ENCODE measurements at places on chromosomes 3 and 15.

- DNase-seq = no peak
These were observed 119.4 kb upstream of the PRR20G start for GRCh38 chr3:127407026-127407939.

- no peak for DNase-seq
These were observed 5.3 kb upstream of the TTLL13 start for GRCh38 chr15:90243943-90244639.

DNA sequence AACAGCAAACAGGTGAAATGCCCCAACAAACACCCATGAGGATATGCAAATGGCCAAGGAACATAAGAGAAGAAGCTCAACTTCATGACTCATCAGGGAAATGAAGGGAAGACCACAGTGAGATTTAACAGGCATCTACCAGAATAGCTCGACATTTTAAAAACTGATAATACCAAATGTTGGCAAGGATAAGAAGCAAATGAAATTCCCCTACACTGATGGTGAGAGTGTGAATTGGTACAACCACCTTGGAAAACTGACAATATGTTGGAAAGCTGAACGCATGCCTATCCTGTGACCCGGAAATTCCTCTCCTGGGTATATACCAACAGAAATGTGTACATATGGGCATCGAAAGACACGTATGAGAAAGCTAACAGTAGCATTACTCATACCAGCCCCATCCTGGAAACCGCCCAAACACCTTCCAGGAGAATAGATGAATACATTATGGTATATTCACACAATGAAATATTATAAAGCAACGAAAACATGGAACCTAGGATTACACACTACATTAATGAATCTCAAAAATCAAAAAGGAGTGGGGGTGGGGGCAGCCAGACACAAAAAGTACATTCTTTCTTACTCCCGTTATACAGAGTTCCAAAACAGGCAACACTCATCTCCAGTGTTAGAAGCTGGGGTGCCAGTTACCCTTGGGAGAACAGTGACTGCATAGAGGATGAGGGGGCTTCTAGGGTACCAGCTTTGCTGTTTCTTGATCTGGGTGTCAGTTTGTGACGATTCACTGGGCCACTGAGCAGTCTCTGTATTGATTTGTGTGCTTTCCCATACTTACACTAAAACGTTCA lies 16.9 kb downstream of the RFTN1 start:
- DNase-seq = no peak

GRCh38 chr3:43073116-43073835 lies 32.6 kb downstream of the POMGNT2 start:
- no peak for DNase-seq

GRCh38 chr15:31259562-31260252 lies 66.9 kb upstream of the KLF13 start:
- DNase-seq = no peak

- no peak for DNase-seq
These were observed 5.6 kb downstream of the RBP1 start for GRCh38 chr3:139533781-139534454.

- DNase-seq = no peak
These were observed 740 bp upstream of the NSMCE3 start for GRCh38 chr15:29270169-29270955.

GRCh38 chr3:150349314-150350097 lies 58.6 kb upstream of the TSC22D2 start:
- DNase-seq = no peak

- DNase-seq = no peak
These were observed 104.8 kb downstream of the COL6A6 start for GRCh38 chr3:130621824-130622223.

DNA sequence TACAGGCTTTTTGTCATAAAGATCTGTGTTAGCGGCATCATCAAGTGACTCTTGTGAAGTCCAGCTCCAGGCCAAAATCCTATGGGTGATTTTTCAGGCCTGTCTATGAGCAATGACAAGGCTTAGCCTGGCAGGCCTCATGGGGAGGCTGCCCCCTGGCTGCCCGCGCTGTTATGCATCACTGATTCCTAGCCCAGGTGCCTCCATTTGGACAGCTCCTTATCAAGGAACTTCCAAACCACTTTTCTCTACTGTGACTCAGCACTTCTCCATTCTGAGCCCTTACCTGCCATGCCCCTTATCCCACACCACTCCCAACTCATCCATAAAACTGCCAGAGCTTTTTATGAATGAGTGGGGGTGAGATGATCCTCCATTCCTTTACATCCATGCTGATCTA lies 91.5 kb upstream of the C3orf80 start:
- DNase-seq = no peak

- no peak for DNase-seq
These were observed 1041.9 kb upstream of the NR2F2 start for GRCh38 chr15:95288626-95289025.

DNA sequence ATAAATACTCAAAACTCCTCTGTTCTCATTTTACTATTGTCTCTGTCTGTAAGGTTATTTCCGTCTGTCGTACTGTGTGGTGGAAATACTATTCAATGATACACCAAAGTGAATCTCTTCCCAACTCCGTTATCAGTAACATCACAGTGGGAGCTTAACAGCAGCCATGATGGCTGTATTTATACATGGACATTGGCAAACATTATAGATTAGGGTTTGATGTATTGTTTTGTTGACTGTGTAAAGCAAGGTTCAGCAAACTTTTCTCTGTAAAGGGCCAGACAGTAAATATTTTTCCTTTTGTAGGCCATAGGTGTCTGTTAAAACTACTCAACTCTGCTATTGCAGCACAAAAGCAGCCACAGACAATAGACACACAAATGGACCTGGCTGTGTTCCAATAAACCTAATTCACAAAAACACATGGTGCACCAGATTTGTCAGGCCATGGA lies 23.2 kb downstream of the LIPC start:
- DNase-seq = no peak

- DNase-seq = no peak
These were observed 64.3 kb upstream of the PLCL2 start for GRCh38 chr3:16820485-16820884.

GRCh38 chr3:197913641-197914380 lies 36.2 kb upstream of the RPL35A start:
- DNase-seq = no peak

- DNase-seq = no peak
These were observed 35.5 kb upstream of the ATP1B3 start for GRCh38 chr3:141840737-141841544.

- no peak for DNase-seq
These were observed 4.7 kb upstream of the ONECUT1 start for GRCh38 chr15:52794665-52795463.

GRCh38 chr15:57784081-57784511 lies 77.6 kb downstream of the POLR2M start:
- DNase-seq = no peak

Data from omental fat pad (tissue), 4 donors.